ENCODE measurements at places on chromosomes 1 and 21. TPM values are rescaled to one million over a fixed set of nuclear protein-coding genes. Genes with fewer than 3 reads are reported as not detected.
A peak's percentile ranks its signal among the peaks of the same experiment; 100 is the strongest.

DNA sequence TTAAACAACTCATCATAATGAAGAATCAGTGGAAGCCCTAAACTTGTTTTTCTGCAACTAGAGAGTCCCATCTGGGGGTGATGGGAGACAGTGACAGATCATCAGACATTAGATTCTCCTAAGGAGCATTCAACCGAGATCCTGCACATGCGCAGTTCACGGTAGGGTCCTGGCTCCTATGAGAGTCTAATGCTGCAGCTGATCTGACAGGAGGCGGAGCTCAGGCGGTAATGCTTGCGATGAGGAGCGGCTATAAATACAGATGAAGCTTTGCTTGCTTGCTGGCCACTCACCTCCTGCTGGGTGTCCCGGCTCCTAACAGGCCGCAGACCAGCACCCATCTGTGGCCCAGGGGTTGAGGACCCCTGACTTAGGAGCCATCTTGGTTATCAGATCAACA lies 247.2 kb downstream of the FMN2 start:
- DNase-seq: no peak

GRCh38 chr21:44910229-44911067 lies 10.3 kb downstream of the ITGB2 start:
- no peak for DNase-seq

- peak; percentile 17 for DNase-seq
These were observed 13.3 kb downstream of the COL6A2 start for GRCh38 chr21:46111193-46111571.

EXTL1 gene
- 0.18 TPM for total RNA-seq

PLA2G2A gene
- total RNA-seq: 18.5 TPM

DNA sequence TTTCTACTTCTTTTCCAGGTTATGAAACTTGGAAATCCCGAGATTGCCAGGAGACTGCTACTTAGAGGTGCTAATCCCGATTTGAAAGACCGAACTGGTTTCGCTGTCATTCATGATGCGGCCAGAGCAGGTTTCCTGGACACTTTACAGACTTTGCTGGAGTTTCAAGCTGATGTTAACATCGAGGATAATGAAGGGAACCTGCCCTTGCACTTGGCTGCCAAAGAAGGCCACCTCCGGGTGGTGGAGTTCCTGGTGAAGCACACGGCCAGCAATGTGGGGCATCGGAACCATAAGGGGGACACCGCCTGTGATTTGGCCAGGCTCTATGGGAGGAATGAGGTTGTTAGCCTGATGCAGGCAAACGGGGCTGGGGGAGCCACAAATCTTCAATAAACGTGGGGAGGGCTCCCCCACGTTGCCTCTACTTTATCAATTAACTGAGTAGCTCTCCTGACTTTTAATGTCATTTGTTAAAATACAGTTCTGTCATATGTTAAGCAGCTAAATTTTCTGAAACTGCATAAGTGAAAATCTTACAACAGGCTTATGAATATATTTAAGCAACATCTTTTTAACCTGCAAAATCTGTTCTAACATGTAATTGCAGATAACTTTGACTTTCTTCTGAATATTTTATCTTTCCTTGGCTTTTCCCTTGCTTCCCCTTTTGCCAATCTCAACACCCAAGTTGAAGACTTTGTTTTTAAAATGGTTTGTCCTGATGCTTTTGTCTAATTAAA lies 4.0 kb downstream of the CDKN2C start:
- no peak for DNase-seq

DNA sequence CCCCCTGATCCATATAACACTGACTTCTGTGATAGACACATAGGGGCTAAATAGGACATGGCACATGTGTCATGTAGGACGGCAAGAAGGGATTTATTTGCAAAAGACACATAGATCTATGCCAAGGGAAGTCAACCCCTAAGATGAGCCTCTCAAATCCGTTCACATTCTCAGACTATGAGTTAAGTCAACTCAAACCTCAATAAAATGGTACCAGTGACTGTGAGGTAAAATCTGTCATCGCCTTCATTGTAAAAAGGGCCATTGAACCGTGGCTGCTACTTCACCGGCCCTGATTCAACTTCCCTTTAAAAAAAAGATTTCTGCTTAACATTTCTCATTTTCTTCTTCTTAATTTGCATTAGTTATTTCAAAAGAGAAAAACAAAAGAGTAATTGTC lies 144.0 kb downstream of the ZNF281 start:
- DNase-seq: no peak

DNA sequence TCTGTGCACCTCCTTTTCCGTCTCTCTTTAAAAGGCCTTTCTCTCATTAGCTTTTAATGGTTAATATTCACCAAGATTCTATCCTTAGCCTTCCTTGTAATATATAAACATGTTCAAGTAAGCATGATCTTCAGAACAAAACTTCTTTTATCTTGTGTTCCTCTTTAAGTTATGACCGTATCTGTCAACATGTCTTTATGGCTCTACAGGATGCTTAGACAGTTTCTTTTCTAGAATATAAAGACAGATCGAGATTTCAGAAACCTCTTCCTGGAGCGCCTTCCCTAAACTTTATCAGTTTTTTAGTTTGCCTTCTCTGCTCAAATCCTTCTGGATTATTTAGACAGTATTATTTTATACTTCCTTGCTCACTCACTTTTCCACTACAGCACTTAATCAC lies 7.2 kb downstream of the RO60 start:
- no peak for DNase-seq

SPOCD1 gene
- 0.55 TPM for total RNA-seq

SLC16A4 gene
- total RNA-seq: not detected

All from stomach (tissue), 19 donors.